ENCODE measurements at places on chromosomes 6 and 20.

GRCh38 chr6:53020005-53020744 lies 25.1 kb upstream of the GSTA4 start:
- no peak for DNase-seq

DNA sequence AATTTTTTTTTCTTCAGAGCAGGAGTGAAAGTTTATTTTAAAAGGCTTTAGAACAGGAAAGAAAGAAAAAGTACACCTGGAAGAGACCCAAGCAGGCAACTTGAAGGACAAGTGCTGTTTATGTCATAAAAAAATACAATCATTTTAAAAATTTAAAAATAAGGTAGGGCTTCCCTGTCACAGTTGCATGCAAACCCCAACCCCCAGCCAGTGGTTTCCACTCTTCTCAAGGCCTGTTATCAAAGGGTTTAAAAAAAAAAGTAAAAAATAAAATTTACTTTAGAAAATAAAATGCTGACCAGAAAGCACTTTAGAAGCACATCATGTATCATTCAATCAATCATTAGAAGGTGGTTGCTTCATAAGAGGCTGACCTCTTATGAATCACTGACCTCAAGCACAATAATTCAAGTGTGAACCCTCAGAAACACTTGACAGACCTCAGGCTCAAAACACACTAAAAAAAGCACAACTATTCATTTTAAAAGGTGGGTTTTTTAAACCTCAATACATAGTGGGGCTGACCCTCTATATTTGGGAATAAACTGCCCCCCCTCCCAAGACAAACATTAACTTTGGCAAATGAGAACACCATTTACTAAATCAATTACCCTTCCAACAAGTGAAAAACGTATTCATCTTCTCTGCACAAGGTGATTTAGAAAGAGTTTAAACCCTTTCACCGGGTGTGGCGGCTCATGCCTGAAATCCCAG lies 15.6 kb downstream of the ILRUN start:
- DNase-seq = no peak

DNA sequence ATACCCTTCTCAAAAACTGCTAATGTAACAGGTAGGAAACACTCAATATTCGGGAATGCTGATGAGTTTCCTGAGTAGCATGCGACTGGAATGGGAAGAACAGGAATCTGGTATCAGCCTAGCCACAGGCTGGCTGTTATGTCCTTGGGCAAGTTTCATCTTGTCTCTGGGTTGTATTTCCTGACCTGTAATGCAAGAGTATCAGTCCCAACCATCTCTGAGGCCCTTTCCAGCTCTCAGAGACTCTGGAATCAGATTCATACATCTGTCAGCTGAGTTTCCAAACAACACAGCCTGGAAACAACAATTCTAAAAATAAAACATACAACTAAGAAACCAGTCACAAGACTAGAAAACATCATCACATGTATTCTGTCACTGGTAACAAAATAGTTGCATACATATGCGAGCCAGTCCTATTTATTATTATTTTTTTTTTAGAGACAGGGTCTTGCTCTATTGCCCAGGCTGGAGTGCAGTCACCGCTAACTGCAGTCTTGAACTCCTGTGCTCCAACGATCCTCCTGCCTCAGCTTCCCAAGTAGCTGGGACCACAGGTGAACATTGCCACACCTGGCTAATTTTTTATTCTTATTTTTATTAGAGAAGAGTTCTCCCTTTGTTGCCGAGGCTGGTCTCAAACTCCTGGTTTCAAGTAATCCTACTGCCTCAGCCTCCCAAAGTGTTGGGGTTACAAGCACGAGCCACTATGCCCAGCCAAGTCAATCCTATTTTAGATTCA lies 16.7 kb upstream of the TFAP2A start:
- no peak for DNase-seq

DNA sequence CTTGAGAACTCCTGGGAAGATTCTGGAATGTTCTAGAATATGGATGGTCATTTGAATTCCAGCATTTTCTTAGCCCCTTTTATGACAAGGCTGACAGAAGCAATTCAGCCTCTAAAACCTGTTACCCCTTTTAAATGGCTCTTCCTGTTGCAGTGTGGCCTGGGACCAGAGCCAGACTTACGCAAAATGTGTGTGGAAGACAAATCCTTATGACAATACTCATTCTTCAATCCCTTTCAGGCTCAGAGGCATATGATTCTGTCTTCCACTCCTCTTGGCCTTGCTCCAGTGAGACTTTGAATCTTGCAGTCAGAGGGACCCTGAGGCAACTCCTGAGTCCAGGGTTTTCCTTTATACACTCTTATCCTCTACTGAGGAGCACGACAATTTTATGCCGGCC lies 287.0 kb downstream of the CLIC5 start:
- no peak for DNase-seq

DNA sequence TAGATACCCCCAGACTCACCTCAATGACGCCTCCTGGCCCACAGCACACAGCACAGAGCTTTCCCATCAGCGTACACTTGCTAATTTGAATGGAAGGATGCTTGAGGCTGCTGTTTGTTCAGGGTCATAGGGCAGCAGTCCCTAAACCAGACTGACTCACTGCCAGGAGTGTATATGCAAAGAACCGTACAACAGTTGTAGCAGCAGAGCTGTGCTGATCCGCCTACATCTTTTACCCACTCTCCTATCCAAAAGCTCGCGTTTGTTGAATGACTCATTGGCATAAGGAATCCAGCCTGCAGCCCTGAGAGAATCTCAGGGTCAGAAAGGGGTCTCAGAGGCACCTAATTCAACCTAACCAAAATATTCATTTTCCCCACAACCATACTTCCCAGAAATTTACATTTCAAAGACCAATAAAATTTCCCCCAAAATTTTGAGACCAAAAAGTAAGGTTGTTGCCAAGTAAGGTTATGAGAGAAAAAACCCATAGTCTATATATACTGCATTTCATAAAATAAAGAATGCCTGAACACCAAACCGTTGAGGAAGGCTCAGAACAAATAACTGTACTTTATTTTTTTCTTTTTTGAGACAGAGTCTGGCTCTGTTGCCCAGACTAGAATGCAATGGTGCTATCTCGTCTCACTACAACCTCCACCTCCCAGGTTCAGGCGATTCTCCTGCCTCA lies 35.3 kb upstream of the CCND3 start:
- no peak for DNase-seq

- DNase-seq = no peak
These were observed 103.7 kb upstream of the RNF217 start for GRCh38 chr6:124858564-124858963.

- DNase-seq = no peak
These were observed 39.8 kb upstream of the SERINC1 start for GRCh38 chr6:122511193-122511924.

GRCh38 chr20:48723308-48724264 lies 104.2 kb downstream of the PREX1 start:
- DNase-seq = peak; percentile 87

DNA sequence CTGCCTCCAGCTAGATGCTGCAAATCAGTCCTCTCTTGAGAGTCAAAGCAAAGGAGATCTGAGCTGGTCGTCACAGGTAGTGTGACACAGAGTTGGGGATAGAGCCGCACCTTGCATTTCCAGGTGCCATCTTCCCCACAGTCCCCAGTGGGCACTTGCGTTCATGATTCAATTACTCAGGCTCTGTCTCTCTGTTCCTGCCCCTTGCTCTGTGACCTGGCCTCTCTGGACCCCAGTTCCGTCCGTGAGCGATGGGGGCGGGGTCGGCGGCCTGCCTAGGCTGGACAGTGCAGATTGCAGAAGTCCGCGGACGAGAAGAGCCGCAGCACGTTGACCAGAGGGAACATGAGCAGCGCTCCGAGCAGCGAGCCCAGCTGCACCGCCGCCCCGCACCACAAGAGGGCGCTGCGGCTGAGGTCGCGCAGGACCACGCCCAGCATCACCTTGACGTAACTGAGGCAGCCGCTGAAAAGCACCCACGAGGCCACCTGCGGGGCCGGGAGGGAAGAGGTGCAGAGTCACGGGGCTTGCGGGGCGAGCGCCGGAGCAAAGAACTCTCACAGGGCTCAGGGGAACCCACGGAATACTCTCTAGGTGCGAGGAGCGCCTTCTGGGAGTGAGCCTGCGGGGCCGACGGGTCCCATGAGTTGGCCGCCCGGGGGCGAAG lies 7.4 kb downstream of the SLC52A3 start:
- no peak for DNase-seq

DNA sequence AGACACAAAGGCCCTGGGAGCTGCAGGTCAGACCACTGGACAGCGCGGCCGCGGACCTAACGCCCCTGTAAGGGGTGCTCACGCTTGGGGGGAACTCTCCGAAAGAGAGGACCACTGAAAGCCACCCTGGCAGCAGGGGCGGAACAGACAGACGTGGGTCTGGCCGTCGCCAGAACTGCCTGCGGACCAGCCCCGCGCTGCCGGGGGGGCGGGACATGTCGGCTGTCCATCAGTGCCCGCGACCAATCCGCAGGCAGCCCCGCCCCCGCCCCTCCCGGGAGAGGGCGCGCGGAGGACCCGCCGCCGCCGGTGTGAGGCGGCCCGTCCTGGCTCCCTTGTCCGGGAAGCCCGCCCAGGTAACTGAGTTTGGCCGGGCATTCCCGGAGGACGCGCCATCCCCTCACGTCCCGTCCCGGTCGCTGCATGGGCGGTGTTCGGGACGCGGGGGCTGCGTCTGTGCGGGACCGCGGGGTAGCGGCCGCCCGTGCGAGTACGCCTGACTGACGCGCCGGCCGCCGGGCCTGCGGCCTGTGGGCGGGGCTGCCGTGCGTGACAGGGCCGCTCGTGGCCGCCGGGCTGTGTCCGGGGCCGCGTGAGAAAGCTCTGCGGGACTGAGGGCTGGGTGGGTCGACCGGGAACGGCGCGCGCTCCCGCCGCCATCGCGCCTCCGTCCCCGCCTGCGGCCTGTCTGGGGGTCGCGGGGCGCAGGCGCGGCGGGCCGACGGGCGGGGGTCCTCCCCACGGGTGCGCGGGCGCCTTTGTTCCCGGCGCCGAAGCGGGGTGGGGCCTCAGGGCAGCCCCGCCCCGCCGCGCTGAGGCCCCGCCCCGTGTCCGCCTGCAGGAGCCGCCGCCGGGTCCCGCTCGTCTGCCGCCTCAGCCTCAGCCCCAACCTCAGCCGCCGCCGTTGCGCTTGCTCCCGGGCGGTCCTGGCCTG lies at the start of gene PLCG1:
TSS of gene PLCG1 (plus strand) at position 864 of the 934 bp plus-strand sequence. CDS start 99 bp downstream, outside the sequence.
- DNase-seq = peak; percentile 56

DNA sequence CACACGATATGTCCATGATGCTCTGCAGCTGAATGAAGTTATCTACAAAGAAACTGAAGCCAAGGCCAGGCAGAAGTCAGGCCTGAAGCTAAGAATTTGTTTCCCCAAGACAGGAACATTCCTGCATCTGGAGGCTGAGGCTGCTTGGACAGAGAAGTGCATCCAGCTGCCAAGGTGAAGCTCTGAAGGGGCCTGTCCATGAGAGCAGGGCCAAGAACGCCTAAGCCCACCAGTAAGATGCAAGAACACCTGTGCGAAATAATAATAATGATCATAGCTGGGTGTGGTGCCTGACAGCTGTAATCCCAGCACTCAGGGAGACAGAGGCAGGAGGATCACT lies 37.7 kb upstream of the B4GALT5 start:
- DNase-seq = no peak

DNA sequence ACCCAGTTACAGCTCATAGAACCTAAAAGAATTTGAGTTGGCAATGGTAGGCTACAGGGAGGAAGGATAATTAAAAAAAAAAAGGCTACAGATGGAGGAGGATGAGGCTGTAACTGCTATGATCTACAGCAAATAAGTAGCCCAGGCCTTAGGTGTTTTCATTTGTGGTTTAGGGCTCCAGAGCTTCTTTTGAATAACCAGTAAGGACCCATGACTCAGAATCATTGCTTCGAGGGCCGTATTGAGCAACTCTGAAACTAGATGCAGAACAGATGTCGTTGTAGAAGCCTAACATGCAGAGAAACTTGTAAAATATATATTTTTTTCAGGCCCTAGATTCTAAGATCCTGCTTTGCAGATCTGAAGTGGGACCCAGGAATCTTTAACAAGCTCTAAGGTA lies 19.0 kb upstream of the ASIP start:
- DNase-seq = peak; percentile 81

DNA sequence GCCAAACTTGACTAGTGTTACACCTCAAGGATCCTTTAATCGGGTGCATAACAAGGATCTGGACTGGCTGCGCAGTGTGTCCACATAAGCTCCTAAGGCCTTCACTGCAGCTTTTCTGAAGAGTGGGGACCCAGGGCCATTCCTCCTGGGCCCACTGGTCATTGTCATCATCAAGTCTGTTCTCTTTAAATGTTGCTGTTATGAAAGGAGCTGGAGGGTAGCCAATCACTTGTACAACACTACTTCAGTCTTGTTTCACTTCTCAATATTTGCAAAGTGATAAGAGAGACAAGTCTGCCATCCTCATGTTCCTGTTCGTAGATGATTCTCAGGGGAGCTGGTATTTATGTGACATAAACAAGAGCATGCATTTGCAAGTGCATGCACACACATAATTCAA lies 149.8 kb downstream of the SYNDIG1 start:
- DNase-seq = no peak
